ENCODE measurements at places on chromosomes 2 and 18.

GRCh38 chr2:222598611-222599010 lies 57.3 kb downstream of the FARSB start:
- DNase-seq = no peak

DNA sequence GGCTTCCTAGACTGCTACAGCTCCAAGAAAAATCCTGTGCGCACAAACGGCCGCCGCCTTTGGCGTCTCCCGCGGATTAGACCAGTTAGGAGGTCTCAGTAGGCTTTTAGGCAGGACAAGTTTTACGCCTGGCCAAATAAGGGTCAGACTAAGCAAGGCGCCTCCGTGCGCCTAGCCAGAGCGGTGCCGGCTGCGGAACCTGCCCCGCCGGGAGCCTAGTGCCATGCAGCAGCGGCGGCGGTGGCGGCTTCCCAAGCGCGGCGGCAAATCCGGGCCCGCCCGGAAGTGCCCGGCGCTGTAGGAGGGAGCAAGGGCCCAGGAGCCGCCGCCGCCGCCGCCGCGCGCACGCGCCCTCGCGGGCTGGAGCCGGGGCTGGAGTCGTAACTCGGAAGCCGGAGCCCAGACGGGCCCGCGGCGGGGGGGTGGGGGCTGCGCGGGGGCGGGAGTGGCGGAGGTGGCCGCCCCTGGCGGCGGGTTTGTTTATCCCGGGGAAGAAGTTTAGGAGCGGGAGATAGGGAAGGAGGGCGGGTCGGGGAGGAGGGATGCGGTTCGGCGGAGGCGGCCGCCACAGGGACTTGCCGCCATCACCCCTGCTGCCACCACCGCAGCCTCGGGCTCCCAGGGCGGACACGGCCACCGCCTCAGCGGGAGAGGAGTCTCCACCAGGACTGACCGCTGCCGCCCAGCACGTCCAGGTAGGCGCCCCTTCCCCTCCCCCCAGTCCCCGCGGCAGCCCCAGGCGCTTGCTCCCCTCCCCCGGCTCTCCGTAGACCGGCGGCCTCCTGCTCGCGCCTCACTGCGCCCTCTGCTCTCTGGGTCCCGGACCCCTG lies at the start of gene SPOPL:
SPOPL (plus strand) TSS at position 346 of the 830 bp plus-strand sequence. CDS start 48,447 bp downstream, outside the sequence.
- peak; percentile 21 for DNase-seq

GRCh38 chr2:143177096-143177786 lies 48.0 kb downstream of the ARHGAP15 start:
- no peak for DNase-seq

- DNase-seq = no peak
Measured at GRCh38 chr2:231810905-231811304, 24.7 kb downstream of the COPS7B start.

GRCh38 chr18:59520562-59521355 lies 161.7 kb upstream of the LMAN1 start:
- no peak for DNase-seq

- no peak for DNase-seq
Measured at GRCh38 chr18:59358414-59358711, 702 bp downstream of the LMAN1 start.

DNA sequence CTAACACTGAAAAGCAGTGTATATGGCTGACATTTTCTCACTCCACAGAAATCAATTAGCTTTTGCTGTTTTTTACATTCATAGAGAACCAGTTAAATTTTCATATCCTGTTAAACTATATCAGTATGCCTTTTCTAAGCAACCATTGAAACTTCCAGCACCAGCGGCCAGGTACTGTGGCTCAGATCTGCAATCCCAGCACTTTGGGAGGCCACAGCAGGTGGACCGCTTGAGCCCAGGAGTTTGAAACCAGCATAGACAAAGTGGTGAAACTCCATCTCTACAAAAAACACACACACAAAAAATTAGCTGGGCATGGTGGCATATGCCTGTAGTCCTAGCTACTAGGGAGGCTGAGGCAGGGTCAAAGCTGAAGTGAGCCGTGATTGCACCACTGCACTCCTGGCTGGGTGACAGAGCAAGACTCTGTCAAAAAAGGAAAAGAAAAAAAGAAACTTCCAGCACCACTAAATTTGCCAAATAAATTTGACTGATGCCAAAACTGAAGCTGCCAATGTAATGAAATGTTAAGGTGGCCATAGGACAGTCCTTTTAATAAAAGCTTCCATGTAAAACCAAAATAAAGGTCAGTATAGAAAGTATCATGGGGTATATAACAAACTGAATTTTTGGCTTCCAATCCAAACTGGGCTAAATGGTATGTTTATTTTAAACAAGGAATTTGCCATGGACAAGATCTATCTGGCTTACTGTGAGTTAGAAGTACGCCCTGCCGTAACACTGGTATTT lies 3.5 kb downstream of the SFT2D3 start:
- no peak for DNase-seq

DNA sequence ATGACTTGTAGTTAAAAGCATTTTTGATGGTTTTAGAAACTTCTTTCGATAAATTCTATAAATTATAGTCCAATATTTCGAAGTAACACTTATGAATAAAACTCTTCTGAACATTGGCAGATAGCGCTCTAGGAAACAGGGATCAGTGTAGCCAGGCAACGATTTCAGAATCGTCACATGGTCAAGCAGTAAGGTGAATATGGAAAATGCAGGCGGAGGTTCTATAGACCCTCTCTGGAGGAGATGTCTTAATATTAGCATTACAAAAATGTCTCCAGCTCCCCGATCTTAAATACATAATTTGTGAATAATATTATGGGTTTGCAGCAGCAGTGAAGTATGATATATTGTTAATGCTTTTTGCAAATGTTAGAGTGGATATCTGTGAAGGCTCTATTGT lies 310.3 kb downstream of the SS18 start:
- DNase-seq = no peak

DNA sequence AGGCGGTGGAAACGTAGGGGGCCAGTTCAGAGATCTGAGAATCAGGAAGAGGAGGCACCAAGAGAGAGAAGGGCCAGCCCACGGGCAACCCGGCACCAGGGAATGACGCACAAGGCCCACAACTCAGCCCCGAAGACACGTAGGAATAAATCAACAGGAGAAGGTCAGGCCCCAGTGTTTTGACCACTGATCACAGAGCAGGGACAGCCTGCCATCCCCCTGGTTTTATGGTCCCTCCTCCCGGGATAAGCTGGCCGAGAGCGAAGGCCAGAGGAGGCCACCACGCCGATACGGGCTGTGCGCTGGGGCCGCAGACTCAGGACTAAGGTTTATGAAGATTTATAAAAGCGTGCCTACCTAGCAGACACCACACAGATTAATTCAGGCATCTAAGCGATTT lies 341.4 kb downstream of the ZNF516 start:
- no peak for DNase-seq

DNA sequence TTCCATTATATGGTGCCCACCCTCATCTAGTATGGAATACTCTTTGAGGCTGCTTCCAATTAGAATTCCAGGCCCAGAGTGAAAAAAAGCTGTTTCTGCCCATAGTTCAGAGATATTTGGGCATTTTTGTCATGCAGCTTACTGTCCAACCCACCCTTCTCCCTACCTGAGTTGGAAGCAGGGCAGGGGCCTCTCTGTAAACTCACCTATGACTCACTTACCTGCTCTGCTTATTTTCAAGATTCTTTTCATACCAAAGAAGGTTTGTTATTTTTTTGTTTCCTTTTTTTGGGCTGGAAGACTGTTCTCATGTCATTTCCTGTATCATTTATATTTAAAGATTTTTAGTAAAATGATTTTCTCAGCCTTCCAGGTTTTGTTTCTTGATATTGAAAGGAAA lies 38.4 kb upstream of the PPP1R1C start:
- DNase-seq = no peak

- DNase-seq = no peak
Measured at GRCh38 chr2:218217360-218218267, 625 bp downstream of the ARPC2 start.

DNA sequence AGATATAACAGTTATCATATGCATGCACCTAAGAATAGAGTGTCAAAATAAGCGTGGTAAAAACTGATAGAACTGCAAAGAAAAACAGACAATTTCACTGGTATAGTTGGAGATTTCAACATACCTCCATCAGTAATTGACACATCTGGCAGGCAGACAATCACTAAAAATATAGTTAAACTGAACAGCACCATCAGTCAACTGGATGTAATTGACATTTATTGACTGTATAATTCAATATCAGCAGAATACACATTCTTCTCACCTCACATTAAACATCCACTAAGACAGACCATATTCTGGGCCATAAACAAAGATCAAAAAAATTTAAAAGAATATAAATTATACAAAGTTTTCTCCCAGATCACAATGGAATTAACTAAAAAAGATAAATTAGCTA lies 378.5 kb upstream of the RGPD4 start:
- no peak for DNase-seq

GRCh38 chr2:102315921-102316320 lies 4.6 kb downstream of the IL1RL1 start:
- DNase-seq = no peak

DNA sequence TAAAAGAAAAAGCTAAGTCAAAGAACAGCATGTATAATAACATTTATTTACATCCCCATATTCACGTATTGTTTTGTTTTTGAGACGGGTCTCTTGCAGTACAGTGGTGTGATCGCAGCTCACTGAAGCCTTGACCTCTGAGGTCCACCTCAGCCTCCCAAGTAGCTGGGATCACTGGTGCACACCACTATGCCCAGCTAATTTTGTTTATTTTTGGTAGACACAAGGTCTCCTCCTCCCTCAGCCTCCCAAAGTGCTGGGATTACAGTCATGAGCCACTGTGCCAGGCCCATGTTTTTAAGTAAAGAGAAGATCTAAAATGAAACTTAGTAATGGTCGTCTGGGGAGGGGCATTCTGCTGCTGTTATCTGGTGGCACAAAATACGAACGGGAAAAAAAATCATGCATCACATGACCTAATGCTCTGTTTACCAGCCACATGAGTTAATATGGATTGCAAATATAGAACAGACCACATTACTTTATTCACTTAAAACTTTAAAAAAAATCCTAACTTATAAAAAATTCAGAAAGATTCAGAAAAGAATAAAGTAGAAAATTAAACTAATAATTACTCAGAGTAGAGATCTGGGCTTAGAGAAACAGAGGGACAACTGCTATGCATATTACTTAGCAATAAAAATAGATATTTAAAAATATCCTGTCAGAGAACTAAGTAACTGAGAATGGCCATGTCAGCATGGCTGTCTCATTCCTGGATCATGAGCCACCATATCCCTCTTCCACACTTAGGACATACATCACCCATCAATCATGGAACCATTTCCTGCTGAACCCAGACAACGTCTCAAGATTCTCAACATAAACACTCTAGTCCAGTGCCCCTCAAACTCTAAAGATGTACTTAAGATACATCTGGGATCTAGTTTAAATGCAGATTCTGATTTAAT lies 7.3 kb downstream of the MMADHC start:
- DNase-seq = no peak

GRCh38 chr2:191231995-191232394 lies 13.2 kb upstream of the MYO1B start:
- DNase-seq = peak; percentile 22

- DNase-seq = no peak
Measured at GRCh38 chr2:144434425-144435222, 85.3 kb downstream of the ZEB2 start.

DNA sequence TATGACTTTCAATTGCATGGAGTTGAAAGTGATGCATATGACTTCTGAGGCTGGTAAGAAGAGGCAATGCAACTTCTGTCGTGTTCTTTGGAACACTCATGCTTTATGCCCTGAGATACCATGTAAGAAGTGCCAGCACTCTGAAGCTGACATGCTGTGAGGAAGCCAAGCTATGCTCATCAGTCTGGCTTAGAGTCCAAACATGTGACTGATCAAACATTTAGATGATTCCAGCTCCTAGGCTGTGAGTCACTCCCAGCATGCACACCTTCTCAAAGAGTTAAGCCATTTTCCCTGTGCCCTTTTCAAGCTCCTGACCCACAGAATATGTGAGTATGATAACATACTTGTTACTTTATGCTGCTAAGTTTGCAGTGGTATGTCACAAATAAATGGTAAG lies 15.8 kb upstream of the VRK2 start:
- no peak for DNase-seq

GRCh38 chr18:69612242-69612641 lies 211.6 kb downstream of the DOK6 start:
- no peak for DNase-seq

- no peak for DNase-seq
Measured at GRCh38 chr2:206408323-206409320, 34.7 kb upstream of the ADAM23 start.

GRCh38 chr2:64234150-64234549 lies 89.9 kb upstream of the PELI1 start:
- DNase-seq = no peak

GRCh38 chr2:15594291-15595256 lies 2.9 kb downstream of the DDX1 start:
- DNase-seq = no peak

DNA sequence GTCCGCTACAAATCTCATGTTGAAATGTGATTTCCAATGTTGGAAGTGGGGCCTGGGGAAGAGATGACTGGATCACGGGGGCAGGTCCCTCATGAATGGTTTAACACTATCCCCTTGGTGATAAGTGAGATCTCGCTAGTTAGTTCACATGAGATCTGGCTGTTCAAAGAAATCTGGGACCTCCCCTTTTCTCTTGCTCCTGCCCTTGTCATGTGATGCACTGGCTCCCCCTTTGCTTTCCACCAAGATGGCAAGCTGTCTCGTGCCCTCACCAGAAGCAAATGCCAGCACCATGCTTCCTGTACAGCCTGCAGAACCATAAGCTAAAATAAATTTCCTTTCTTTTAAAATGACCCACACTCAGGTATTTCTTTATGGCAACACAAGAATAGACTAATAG lies 57.3 kb upstream of the C2orf15 start:
- no peak for DNase-seq

DNA sequence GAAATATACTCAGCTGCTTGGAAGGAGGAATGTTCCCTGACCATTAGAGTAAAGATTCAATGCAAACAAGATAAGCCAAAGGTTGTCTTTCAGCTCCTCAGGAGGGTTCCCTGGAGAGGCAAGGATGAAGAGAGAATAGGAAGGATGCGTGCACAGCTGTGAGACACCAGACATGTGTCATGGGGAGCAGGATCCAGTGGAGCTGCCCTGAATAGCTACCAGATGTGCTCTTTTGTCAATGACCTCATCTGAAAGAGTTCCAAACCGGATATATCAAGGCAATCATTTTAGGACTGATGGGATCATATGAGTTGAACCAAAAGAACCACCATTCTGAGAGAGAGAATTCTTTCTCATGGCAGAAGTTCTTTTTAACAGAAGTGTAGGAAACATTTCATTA lies 490.6 kb downstream of the IRS1 start:
- no peak for DNase-seq

GRCh38 chr18:179499-179898 lies 21.1 kb downstream of the USP14 start:
- DNase-seq = peak; percentile 42

- no peak for DNase-seq
Measured at GRCh38 chr2:165163761-165164160, 40.1 kb downstream of the SCN3A start.

- DNase-seq = no peak
Measured at GRCh38 chr2:45839508-45840251, 188.2 kb downstream of the PRKCE start.

Measured in Jurkat, Clone E6-1 (cell line).